ENCODE measurements at places on chromosomes 12 and 14.

GRCh38 chr12:76153616-76154015, 69.1 kb upstream of the NAP1L1 start:
- no peak for DNase-seq

- no peak for DNase-seq
These were observed 68.7 kb downstream of the NIN start for GRCh38 chr14:50762001-50762930.

DNA sequence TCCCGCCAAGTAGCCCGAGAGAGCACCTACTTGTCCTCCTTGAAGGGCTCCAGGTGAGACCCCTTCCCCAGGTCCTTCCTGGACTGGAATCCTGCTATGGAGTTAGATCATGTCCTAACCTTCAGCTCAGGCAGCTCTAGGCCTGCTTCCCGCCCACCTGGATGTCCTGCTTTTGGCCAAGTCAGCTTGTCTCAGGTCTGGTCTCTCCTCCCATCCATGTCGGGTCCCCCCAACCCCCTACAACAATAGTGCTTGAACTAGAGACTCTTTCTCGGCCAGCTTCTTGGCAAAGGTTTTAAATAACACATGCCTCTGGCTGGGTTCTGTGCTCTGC, 3.6 kb downstream of the NAB2 start:
- no peak for DNase-seq

- no peak for DNase-seq
These were observed 12.9 kb downstream of the TBX3 start for GRCh38 chr12:114671066-114671442.

GRCh38 chr12:126874427-126875026, 1392.4 kb upstream of the TMEM132C start:
- DNase-seq = peak; percentile 75
